ENCODE measurements at places on chromosomes 2 and 18. TPM values are rescaled to one million over a fixed set of nuclear protein-coding genes. Genes with fewer than 3 reads are reported as not detected.

Gene GAREM1
- polyA plus RNA-seq = 31.7 TPM

Gene DLX1
- 0.37 TPM for polyA plus RNA-seq

Gene EFHD1
- polyA plus RNA-seq = 62.4 TPM

Gene ADRA2B
- polyA plus RNA-seq = 5.3 TPM

Gene TGFA
- 16.1 TPM for polyA plus RNA-seq

Gene COL3A1
- polyA plus RNA-seq = 804 TPM

Gene GRB14
- 60.4 TPM for polyA plus RNA-seq

Gene G6PC2
- 0.24 TPM for polyA plus RNA-seq

Gene TMEM247
- polyA plus RNA-seq = not detected

Gene ZFP36L2
- polyA plus RNA-seq = 92.4 TPM

Gene NT5DC4
- 0.34 TPM for polyA plus RNA-seq

Gene REG1B
- polyA plus RNA-seq = not detected

Gene WDFY1
- 56.2 TPM for polyA plus RNA-seq

Gene PROKR1
- 0.43 TPM for polyA plus RNA-seq

Gene UGT1A4
- polyA plus RNA-seq = not detected

Gene PLGLB2
- polyA plus RNA-seq = 3.7 TPM

Gene TNFRSF11A
- 2.4 TPM for polyA plus RNA-seq

Gene SPC25
- polyA plus RNA-seq = 21.2 TPM

Gene NEU2
- polyA plus RNA-seq = not detected

Measured in renal pelvis (tissue), 12 donors.